ENCODE measurements at places on chromosomes 16 and 17.

GRCh38 chr16:76265434-76266045 is 11.7 kb upstream of the CNTNAP4 start:
- no peak for DNase-seq

DNA sequence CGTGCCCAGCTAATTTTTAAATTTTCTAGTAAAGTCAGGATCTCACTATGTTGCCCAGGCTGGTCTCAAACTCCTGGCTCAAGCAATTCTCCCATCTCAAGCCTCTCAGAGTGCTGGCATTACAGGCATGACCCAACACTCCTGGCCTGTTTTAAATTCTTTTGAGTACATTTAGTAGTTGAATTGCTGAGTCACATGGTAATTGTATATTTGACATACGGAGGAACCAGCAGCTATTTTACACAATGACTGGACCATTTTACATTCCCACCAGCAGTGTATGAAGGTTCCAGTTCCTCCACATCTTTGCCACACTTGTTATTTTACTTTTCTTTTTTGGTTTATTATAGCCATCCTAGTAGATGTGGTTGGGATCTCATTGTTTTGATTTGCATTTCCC is 43.6 kb downstream of the RHOT1 start:
- no peak for DNase-seq

DNA sequence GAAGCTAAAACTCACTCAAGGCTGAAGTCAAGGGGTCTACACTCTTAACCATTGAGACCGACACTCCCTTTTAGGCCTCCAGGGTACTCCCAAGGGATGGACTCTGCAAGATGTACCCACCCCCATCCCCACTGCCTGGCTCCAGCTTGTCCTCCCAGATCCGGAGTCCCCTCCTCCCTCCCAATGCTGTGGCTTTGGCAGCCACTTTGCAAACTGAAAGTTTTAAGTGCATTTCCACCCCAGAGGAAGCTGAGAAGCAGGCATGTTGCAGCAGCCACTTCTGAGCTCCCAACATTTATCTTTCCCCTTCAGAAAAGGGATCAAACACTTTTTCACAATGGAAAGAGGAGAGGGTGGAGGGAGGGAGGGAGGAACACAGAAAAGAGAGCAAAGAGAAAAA is 115.2 kb downstream of the COPRS start:
- DNase-seq, result no peak

GRCh38 chr16:4218202-4218601 is 23.7 kb downstream of the SRL start:
- no peak for DNase-seq

- no peak for DNase-seq
Observed at GRCh38 chr17:49407086-49407485, 7.6 kb downstream of the PHB1 start.

- DNase-seq, result no peak
Observed at GRCh38 chr17:71632328-71632727, 488.5 kb upstream of the SOX9 start.

- DNase-seq, result no peak
Observed at GRCh38 chr16:79412783-79413225, 187.7 kb downstream of the MAF start.

- no peak for DNase-seq
Observed at GRCh38 chr17:67995570-67996263, 552 bp downstream of the C17orf58 start.

DNA sequence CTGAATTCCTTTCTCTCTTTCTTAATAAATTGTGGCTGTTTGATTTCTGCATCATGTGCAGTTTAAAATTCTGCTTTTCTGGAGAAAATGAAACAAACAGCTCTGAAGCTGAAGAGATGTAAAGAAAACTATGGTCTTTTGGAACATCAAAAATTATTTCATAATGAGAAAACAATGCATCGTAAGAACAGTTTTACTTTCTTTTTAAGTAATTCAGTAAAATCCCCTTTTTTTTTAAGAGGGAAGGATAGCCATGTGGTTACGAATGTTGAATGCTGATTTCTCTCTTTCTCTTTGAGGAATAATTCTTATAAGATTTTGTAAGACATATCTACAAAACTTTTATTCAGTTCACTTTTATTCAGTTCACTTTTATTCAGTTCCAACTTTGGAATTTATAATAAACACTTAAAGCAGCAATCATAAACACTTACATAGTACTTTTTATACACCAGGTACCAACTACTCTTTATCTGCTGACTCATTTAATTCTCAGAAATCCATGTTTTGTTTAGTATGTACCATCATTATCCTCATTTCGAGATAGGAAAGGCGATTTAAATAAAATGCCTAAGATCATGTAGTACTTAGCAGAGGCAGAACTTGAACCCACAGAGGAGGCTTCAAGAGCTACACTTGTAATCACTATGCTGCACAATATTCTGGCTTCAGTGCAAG is 26.6 kb downstream of the CNTNAP4 start:
- no peak for DNase-seq

- no peak for DNase-seq
Observed at GRCh38 chr17:19986941-19987861, 9.6 kb upstream of the AKAP10 start.

Measured in activated T-helper 9 cell treated with anti-CD3 and anti-CD28 coated beads, Interleukin-2, amount 50 U/mL, for 16 hours (primary cell).